ENCODE measurements at places on chromosomes 11 and 22.

GRCh38 chr22:24901448-24901847 lies 45.0 kb downstream of the LHFPL7 start:
- no peak for DNase-seq
- H3K4me3 ChIP-seq: no peak overlapping the region
- no peaks in the 10 kb centered on the region for H3K27me3 ChIP-seq
- H3K27ac ChIP-seq: no peak overlapping the region
- H3K36me3 ChIP-seq: peaks cover 13% of the 10 kb centered on the region

DNA sequence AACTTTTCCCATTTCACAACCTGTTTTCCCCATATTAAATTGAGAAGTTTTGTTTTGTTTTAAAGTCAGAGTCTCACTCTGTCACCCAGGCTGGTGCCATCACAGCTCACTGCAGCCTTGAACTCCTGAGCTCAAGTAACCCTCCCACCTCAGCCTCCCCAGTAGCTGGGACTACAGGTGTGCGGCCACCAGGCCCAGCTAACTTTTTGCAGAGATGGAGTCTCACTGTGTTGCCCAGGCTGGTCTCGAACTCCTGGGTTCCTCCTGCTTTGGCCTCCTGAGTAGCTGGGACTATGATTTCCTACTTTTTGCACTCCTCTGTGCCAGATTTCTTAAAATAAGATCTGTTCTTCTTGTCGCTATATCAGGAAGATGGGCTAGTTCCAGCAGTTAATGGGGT lies 44.9 kb downstream of the GNB1L start:
- no peak overlapping the region for H3K27ac ChIP-seq
- H3K27me3 ChIP-seq: no peaks in the 10 kb centered on the region

GRCh38 chr11:134958336-134958640 lies 546.2 kb upstream of the B3GAT1 start:
- no peaks in the 10 kb centered on the region for H3K27me3 ChIP-seq
- no peak overlapping the region for H3K4me3 ChIP-seq
- H3K27ac ChIP-seq: no peak overlapping the region
- DNase-seq: no peak
- no peaks in the 10 kb centered on the region for H3K36me3 ChIP-seq
- peaks cover 22% of the 10 kb centered on the region for H3K4me1 ChIP-seq

GRCh38 chr11:34431979-34432378 lies 6.8 kb upstream of the CAT start:
- H3K4me3 ChIP-seq: no peak overlapping the region
- H3K27ac ChIP-seq: no peak overlapping the region
- H3K4me1 ChIP-seq: peaks cover 16% of the 10 kb centered on the region
- H3K36me3 ChIP-seq: no peaks in the 10 kb centered on the region
- no peak for DNase-seq
- no peaks in the 10 kb centered on the region for H3K27me3 ChIP-seq

DNA sequence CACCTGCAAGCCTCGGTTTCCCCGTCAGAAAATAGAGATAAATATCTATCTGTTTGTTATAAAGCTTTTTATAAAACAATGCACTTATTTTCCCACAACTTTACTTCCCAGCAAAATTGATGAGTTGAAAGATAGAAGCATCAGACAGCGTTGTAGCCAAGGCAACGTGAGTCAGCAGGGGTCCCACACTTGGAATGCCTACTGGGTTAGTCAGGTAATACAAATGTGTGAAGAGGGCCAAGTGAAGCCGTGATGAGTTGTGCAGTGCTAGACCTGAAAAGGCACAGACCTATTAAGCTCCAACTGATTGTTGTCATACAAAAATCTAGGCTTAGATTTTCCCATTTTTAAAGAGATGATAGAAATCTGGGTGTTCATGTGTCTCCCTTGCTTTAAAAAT lies 118.7 kb downstream of the PGR start:
- no peak for DNase-seq
- H3K4me3 ChIP-seq: no peak overlapping the region
- no peaks in the 10 kb centered on the region for H3K4me1 ChIP-seq

GRCh38 chr22:20271114-20271994 lies 3.2 kb upstream of the RTN4R start:
- H3K4me1 ChIP-seq: peaks cover 11% of the 10 kb centered on the region
- no peak overlapping the region for H3K4me3 ChIP-seq
- no peaks in the 10 kb centered on the region for H3K36me3 ChIP-seq
- no peak overlapping the region for H3K27ac ChIP-seq
- no peaks in the 10 kb centered on the region for H3K27me3 ChIP-seq

DNA sequence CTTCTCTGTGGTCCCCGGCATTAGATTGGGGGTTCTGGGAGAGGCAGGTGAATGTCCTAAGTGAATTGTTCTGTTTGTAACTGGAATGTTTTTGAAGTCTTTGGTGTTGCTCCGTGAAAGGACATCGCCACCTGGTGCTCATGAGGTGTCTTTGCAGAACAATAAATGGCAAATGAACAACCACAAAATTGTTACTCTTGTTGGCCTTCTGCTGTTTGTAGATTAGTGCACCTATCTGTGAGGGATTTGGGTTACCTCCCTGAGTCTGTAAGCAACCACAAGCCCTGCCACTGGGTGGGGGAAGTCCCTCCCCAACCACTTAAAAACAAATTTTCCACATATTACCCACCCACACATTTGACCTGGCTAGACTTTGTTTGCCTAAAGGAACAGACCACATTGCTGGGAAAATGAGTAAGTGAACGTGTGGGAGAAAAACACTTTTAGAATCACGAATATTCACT lies 4.7 kb downstream of the MPEG1 start:
- H3K36me3 ChIP-seq: peaks cover 11% of the 10 kb centered on the region
- peak overlapping the region; percentile 64 for H3K27ac ChIP-seq

DNA sequence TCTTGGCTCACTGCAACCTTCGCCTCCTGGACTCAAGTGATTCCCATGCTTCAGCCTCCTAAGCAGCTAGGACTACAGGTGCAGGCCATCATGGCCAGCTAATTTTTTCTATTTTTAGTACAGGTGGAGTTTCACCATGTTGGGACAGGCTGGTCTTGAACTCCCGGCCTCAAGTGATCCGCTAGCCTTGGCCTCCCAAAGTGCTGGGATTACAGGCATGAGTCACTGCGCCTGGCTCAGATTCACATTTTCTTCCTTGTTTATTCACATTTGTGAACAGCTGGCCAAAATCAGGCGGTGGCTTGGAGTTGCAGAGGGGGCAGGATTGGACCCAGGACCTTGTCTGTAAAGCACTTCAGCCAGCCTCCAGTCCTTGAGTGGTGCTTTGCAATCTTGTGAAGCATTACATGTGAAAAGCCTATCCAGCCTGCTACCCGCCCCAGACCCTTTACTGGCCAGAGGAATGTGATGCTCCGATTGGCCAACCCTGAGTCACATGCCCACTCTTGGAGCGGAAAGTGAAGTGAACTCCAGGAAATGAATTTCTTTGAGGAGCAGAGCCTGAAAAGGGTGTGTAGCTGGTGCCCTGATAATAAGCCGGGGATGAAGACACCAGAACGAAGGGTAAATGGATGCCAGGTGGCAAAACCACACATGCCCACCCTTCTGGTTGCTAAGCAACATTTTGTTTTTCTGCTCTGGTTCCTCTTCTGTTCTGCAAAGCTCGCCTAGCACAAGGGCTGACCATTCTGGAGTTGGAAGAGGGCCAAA lies 62.6 kb upstream of the PTPRJ start:
- H3K27ac ChIP-seq: peak overlapping the region; percentile 93
- H3K4me3 ChIP-seq: no peak overlapping the region
- H3K27me3 ChIP-seq: no peaks in the 10 kb centered on the region
- no peaks in the 10 kb centered on the region for H3K36me3 ChIP-seq
- DNase-seq: peak; percentile 99
- peaks cover 58% of the 10 kb centered on the region for H3K4me1 ChIP-seq

DNA sequence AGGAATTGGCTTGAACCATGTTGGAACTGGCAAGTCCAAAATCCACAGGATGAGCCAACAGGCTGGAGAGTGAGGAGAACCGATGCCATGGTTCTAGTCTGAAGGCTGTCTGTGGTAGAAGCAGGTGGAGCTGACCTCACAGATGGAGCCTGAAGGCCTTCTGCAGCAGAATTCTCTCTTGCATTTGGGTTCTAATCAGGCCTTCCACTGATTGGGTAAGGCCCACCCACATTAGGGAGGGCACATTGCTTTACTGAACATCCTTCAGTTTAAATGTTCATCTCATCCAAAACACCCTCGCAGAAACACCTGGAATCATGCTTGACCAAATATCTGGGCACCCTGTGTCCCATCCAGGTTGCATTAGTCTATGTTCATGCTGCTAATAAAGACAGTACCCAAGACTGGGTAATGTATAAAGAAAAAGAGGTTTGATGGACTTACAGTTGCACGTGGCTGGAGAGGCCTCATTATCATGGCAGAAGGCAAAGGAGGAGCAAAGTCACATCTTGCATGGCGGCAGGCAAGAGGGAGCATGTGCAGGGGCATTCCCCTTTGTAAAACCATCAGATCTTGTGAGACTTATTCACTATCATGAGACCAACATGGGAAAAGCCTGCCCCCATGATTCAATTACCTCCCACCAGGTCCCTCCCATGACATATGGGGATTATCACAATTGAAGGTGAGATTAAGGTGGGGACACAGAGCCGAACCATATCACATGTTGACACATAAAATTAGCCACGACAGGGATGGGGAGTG lies 15.9 kb downstream of the SMIM38 start:
- DNase-seq: no peak
- H3K4me1 ChIP-seq: no peaks in the 10 kb centered on the region
- H3K27me3 ChIP-seq: no peaks in the 10 kb centered on the region
- H3K36me3 ChIP-seq: no peaks in the 10 kb centered on the region

DNA sequence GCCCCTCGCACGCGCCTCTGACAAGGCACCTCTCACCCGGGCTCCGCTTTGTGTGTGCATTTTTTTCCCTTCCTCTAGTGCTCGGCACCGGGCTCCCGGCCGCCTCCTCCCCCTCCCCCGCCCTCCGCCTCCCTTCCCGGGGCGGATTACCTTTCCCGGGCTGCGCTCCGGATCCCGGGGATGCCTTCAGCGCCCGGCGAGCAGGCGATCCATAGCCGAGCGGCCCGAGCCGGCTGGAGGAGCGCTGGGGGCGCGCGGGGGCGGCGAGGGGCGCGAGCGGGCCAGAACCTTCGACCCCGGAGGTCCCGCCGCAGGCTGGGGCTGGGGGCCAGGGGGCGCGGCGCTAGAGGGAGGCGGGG lies 282 bp downstream of the MPPED2 start:
- H3K4me3 ChIP-seq: peak overlapping the region; percentile 81
- peaks cover 36% of the 10 kb centered on the region for H3K4me1 ChIP-seq
- no peaks in the 10 kb centered on the region for H3K36me3 ChIP-seq

DNA sequence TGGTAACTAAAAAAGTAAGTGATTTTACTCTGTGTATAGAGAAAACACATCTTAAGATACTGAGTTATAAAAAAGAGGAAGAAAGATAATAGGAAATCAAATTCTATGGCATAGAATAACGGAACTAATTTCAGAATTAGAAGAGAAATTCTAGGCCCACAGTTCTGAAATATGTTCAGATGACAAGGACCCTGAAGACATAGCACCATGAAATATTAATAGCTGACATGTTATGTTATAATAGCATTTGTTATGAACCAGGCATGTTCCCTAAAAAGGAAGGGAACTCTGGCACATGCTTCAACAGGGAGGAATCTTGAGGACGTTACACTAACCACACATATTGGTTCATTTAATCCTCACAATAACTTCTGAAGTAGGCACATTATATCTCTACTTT lies 32.7 kb downstream of the PRDM10 start:
- no peak for DNase-seq
- no peaks in the 10 kb centered on the region for H3K27me3 ChIP-seq

GRCh38 chr22:37260901-37261336 lies 16.9 kb upstream of the RAC2 start:
- no peaks in the 10 kb centered on the region for H3K4me1 ChIP-seq
- H3K27me3 ChIP-seq: no peaks in the 10 kb centered on the region
- no peak overlapping the region for H3K27ac ChIP-seq
- H3K4me3 ChIP-seq: no peak overlapping the region

DNA sequence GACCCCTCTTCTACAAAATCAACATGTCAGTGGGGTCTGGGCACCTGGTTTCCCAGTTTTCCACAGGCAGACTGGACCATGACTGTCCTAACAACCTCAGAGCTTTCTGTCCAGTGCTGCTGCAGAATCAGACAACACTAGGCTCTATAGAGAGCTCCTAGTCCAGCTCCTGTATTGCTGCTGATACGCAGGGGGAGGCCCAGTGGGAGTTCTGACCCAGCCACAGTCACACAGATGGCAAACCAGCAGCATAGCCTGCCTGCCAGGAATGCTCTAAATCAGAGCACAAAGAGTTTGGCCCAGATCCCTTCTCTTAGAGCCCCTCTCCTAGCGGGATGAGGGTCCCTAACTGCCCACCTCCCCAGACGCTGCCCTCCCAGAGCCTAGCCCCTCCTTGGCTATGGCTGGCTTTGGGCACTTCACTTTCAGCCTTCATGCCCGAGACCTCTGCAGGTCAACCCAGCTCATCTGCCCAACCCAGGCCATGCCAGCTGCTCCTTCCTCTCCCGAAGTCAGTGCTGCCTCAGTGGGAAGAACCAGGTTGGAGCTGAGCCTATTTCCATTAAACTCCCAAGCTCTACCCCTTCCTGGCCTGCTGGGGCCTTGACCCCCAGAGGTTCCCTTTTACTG lies 15.8 kb upstream of the SLCO2B1 start:
- no peaks in the 10 kb centered on the region for H3K4me1 ChIP-seq
- no peaks in the 10 kb centered on the region for H3K36me3 ChIP-seq
- DNase-seq: no peak
- no peak overlapping the region for H3K27ac ChIP-seq

DNA sequence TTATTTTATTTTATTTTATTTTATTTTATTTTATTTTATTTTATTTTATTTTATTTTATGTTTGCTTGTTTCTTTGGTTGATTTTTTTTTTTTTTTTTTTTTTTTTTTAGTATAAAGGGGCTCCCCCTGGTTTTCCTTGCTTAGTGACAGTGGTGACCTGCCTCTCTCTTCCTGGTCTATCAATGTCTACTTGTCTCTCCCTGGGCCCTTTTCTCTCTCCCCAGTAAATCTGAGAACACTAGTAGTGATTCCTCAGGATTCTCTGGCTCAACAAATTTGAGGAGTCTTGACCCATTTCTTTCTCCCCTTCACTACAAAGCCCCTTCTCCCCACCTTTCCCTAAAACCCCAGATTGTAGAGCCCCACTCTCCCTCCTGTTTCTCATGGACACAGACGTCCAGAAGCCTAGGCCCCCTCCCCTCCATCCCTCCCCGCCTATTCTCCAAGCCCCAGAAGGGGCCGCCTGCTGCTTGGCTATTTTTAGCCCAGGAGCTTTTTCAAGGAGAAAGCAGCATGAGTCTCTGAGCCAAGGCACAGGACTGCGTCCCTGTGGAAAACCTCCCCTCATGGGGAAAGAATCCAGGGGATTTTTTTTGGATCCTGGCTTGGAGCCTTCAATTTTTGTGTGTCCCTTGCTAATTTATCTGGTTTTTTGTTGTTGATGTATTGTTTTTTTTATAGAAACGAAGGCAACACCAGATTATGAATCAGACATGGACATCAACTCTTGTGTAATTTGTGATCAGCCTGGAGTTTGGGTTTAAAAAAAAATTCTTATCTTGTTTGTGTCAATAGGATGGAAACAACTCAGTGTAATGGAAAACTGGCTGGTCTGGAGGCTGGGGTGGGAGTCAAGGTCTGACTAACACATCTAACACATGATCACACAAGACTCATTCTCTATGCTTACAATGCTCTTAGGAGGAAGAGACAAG lies 17.5 kb upstream of the ACCSL start:
- peak overlapping the region; percentile 63 for H3K27ac ChIP-seq
- no peak overlapping the region for H3K4me3 ChIP-seq
- H3K27me3 ChIP-seq: no peaks in the 10 kb centered on the region
- H3K36me3 ChIP-seq: no peaks in the 10 kb centered on the region

GRCh38 chr22:38243007-38243765 lies 29.6 kb downstream of the TMEM184B start:
- H3K4me3 ChIP-seq: no peak overlapping the region
- peak overlapping the region; percentile 17 for H3K27ac ChIP-seq
- no peaks in the 10 kb centered on the region for H3K27me3 ChIP-seq
- H3K4me1 ChIP-seq: peaks cover 19% of the 10 kb centered on the region

All from thyroid gland (tissue), 4 donors.